Left ventricle myocardium superior (tissue), 1 donor: ENCODE measurements at places on chromosomes 4 and X. TPM values are rescaled to one million over a fixed set of nuclear protein-coding genes. Genes with fewer than 3 reads are reported as not detected.

GRCh38 chr4:173527103-173527891, 2.7 kb downstream of the HAND2 start:
- DNase-seq = peak; percentile 65

Gene EDNRA
- 6.1 TPM for total RNA-seq

GRCh38 chr4:186746581-186746980, 22.9 kb upstream of the FAT1 start:
- no peak for DNase-seq

Gene EIF4E
- total RNA-seq = 57.5 TPM
